ENCODE measurements at places on chromosomes 12 and 14.
A peak's percentile ranks its signal among the peaks of the same experiment; 100 is the strongest.

GRCh38 chr14:64562436-64562835, 12.7 kb downstream of the PPP1R36 start:
- DNase-seq: no peak

- DNase-seq: no peak
Observed at GRCh38 chr12:7130701-7131501, 730 bp downstream of the CLSTN3 start.

GRCh38 chr12:28689398-28690175, 459.5 kb upstream of the FAR2 start:
- DNase-seq: no peak

DNA sequence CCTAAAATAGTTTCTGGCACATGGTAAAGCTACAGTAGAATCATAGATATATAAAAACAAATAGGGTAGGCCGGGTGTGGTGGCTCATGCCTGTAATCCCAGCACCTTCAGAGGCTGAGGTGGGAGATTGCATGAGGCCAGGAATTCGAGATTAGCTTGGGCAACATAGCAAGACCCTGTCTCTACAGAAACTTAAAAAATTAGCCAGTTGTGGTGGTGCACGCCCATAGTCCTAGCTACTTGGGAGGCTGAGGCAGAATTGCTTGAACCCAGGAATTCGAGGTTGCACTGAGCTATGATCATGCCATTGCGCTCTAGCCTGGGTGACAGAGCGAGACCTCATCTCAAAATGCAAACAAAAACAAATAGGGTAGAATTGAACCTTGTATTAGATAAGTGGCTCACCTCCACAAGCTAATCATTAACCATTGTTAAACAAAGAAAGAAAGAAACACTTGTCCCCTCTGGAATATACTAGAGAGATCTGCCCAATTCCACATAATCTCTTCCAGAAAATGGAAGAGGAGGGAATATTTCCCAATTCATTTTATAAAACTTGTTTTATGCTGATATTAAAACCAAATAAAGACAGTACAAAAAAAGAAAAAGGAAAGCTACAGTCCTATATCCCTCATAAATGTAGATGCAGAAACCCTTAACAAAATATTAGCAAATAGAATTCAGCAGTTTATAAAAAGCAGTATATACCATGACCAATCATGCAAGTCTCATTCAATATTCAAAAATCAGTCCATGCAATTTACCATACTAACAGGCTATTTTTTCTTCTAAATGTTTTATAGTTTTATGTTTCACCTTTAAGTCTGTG, 22.7 kb upstream of the DHRS2 start:
- no peak for DNase-seq

DNA sequence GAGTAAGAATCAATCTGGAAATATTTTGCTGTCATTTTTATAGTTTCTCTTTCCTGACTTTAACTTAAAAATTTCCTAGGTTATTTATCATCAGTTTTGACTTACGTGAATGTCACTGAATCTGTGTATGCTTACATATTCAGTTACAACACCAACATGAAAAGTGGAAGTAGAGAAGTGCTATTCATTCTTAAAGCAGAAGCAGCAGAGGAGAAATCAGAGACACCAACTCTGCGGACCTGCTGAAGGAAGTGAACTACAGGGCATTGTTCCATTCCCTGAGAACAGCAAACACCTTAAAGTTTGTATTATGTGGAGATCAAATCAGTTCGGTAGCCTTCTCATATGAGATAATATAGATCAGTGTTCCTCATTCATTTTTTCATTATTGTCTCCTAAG, 34.1 kb downstream of the RAD51B start:
- DNase-seq: no peak

- DNase-seq: no peak
Observed at GRCh38 chr12:100024974-100025555, 40.3 kb upstream of the ANKS1B start.

- DNase-seq: peak; percentile 29
Observed at GRCh38 chr12:14948672-14949071, 10.3 kb upstream of the ERP27 start.

DNA sequence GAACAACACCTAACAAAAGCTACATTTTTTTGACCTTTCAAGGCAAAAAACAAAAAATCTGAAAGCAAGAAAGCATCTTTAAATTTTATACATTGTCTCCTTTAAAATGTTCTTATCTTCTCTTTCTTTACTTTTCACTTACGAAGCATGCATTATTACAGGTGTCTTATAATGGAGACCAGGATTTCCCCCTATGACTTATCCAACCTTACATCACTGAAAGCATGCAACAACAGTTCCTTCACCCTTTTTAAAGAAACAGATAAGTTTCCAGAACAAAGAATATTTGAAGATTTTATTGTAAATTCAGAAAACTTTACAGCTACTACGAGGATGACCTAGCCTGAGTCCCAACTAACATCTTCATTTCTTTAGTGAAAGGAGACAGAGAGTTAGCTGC, 277.2 kb downstream of the AKAP6 start:
- DNase-seq: no peak

GRCh38 chr12:40561395-40561966, 130.8 kb upstream of the CNTN1 start:
- DNase-seq: no peak

DNA sequence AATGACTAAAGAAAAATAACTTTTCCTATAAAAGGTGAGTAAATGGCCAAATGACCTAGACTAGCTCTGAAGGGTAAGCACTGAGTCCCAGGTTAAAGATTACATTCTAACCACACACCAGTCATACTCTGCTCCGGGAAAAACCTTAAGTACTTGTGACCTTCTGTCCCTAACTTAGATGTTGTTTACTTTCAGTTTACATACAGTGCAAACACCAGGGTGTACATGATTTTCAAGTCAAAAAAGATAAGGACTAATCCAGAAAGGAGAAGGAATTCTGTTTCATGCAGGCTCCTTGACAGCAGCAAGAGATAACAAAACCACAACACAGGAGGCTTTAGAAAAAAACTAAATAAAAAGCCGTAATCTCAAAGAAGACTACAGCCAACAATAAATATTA, 174.2 kb downstream of the PPM1H start:
- no peak for DNase-seq

DNA sequence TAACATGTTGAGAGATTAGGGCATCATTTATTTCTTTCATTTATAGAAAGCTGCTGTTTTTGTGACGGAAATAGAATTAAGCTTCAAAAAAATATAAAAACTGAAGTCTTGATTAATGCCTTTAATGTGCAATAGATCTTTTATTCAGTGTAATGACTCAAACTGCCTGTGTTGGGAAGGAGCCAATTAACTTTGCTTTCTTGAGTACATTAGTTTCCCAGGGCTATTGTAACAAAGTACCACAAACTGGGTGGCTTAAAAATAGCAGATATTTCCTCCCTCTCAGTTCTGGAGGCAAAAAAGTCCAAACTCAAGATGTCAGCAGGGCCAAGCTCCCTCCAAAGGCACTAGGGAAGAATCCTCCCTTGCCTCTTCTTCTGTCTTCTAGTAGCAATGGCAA, 36.6 kb downstream of the EID3 start:
- DNase-seq: no peak

DNA sequence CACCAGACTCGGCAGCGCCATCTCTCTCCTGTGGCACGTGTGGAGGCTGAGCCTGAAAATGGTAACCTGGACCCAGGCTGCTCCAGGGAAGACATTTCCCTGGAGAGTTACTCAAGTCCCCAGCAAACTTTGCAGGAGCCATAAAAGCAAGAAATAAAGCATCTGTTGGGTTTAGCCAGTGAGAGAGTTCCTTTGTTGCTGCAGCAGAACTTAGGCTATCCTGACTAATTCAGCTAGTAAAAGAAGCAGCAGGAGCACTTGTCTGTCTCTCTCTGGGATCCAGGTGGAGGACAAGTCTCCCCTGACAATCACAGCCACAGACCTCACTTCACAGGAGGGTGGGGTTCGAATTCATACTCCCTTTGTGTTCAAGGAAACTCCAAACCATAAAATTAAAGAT, 79.2 kb upstream of the DIO3 start:
- DNase-seq: no peak

DNA sequence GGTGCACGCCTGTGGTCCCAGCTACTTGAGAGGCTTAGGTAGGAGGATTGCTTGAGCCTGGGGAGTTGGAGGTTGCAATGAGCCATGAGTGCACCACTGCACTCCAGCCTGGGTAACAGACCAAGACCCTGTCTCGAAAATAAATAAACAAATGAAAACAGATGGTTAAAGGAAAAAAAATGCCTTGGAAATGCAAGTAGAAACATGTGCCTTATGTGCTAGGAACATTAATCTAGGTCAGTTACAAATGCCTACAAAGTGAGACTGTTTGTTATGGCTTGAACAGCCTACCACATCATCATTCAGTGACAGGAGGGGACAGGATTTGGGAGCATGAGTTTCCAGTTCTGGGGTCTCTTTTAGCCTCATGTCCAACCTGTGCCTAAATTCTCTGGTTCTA, 52.4 kb upstream of the BCAT1 start:
- DNase-seq: no peak
